ENCODE measurements at places on chromosomes 1 and 21.

DNA sequence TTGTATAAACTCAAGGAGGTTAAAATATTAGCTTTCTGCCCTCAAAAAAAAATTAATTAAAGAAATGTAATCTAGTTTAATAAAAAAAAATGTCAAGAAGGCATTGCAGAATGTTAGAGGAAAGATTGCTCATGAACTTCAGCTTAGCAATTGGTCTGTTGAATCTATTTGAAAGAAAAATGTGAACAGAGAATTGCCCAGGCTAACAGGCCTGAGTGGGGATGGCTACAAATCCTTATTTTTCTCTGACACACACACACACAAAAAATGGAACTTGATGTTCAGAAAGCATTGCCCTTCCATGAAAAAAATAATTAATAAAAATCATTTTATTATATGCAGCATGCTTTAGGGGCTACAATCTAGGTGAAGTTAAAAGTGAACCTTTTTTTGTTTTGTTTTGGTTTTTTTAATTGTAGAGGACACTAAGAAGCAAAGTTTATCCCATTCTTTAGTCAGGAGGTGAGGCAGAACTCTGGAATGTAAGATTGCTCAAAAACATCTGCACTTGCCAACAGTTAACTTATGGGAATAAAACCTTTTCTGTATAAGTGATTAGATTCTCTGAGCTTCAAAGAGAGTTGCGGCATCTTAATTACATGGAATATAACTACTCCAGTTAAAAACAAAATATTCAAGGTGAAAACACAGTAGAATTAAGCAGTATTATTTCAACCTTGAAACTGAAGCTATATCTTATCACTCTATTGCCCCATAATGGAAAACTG is 658.5 kb upstream of the ADGRL2 start:
- DNase-seq: no peak

- no peak for DNase-seq
These were observed 692 bp downstream of the SORT1 start for GRCh38 chr1:109396871-109397580.

DNA sequence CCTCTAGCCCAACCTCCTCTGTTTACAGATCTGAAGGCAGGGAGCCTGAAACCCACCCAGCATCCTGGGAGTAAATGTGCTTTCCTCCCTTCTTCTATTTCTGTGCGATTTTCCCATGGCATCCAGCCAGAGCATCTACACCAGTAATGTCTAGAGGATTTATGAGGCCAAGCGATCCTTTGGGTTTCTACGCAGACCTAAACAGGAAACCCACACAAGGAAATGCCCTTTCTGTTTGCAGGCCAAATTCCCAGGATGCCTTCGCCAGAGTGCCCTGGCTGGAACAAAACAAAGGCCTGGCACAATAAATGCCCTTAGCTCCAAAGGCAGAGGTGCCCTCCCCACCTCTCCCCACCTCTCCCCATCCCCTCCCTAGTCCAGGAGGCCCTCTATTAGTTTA is 110.5 kb upstream of the CDC42BPA start:
- DNase-seq: no peak

- no peak for DNase-seq
These were observed 452.9 kb upstream of the BEND5 start for GRCh38 chr1:49229555-49229954.

DNA sequence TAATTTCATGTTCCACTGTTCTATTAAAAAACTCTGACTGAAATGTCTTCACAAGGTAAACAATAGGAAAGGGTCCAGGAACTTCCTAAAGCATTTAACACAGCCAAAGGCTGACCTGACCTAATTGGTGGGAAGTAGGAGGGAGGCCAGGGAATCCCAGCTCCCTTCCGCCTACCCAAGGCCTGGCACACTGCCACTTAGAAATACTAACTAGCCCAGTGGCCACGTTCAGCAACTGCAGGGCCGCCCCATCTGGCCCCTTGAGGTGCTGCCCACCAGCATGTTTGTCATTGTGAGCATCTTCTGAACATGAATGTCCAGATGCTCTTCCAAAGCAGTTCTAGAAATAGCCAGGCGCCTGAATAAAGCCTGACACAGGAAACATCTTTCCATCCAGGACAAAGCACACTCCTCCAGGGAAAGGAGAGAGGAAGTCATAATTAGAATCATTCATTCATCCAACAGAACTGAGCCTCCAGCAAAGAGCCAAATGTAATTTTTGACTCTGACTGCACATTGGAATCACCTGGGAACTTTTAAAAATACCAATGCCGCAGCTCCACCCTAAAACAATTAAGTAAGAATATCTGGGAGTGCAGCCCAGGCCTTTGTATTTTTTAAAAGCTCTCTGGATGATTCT is 44.6 kb upstream of the BCL9 start:
- peak; percentile 45 for DNase-seq

- DNase-seq: no peak
These were observed 15.1 kb downstream of the NFASC start for GRCh38 chr1:204885790-204886189.

All from iPS-NIHi11 (cell line).